Activated naive CD4-positive, alpha-beta T cell treated with anti-CD3 and anti-CD28 coated beads for 36 hours (primary cell): ENCODE measurements at places on chromosomes 7 and 10. TPM values are rescaled to one million over a fixed set of nuclear protein-coding genes. Genes with fewer than 3 reads are reported as not detected.
A peak's percentile ranks its signal among the peaks of the same experiment; 100 is the strongest.

DNA sequence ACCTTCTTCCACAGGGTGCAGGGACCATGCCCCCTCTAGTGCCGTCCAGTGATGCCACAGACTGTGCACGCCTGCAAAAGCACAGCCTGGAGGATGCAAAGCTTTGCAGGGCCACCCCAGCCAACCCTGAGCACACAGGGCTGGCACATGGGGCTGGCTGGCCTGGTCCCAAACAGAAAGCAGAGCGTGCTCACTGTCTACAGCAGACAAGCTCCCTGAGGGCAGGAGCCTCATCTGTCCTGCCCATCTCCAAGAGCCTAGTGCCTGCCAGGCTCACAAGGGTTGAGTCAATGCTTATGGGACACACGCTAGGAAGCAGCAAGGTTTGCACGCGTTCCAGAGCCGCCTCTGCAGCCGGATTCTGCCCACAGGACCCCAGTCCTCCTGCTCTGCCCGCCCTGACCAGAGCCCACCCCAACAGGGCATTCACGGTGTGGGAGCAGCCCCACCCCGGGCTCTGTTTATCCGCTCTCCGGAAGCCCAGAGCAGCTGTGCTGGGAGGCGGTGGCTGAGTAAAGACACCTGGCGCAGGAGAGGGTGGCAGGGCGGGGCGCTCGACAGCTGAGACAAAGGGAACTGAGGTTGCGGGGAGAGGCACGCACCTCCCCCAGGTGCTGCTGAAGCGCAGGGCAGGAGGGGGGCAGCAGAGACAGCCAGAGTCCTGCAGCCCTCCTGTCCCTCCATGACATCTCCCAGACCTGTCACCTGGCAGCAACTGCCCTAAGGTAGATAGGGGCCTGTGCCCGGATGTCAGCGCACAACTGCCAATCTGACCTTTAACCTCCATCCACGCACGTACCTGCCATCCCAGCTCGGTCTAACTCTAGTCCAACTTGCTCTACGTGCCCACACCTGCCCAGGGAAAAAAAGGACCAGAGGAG is 4.3 kb downstream of the KCNH2 start:
- H3K36me3 ChIP-seq, result no peaks in the 10 kb centered on the region
- peaks cover 26% of the 10 kb centered on the region for H3K4me1 ChIP-seq
- no peak overlapping the region for H3K27ac ChIP-seq
- peak overlapping the region; percentile 79 for H3K4me3 ChIP-seq

GRCh38 chr10:33052915-33053810 is 95.1 kb upstream of the ITGB1 start:
- peaks cover 6% of the 10 kb centered on the region for H3K4me1 ChIP-seq
- no peak overlapping the region for H3K27ac ChIP-seq
- no peaks in the 10 kb centered on the region for H3K36me3 ChIP-seq

GRCh38 chr7:11491811-11492210 is 340.2 kb downstream of the THSD7A start:
- H3K27ac ChIP-seq, result no peak overlapping the region
- H3K4me1 ChIP-seq, result no peaks in the 10 kb centered on the region
- H3K36me3 ChIP-seq, result no peaks in the 10 kb centered on the region
- H3K27me3 ChIP-seq, result no peaks in the 10 kb centered on the region
- no peak overlapping the region for H3K4me3 ChIP-seq

DNA sequence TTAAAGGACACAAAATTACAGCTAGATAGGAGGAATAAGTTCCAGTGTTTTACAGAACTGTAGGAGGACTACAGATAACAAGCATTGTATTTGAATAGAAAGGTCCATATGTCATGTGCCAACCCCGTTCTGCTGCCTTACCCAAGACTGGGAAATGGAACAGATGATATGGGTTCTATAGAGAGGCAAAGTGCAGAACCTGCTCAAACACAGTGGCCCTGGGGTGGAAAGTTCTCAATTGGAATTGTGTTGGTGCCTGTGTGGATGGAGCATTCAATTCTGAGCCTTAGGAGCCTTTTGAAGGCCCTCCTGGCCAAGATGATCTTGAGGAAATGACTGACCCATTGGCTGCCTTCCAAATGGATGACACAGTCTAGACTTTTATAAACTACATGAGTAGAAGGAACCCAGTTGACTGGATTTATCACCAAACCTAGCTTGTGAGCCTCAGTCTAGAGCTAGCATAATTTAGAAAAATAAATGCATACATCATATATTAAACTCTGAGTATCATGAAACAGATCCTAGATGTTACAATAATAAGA is 4.1 kb upstream of the PRSS1 start:
- H3K27ac ChIP-seq, result no peak overlapping the region
- DNase-seq, result no peak
- no peaks in the 10 kb centered on the region for H3K27me3 ChIP-seq
- H3K4me3 ChIP-seq, result no peak overlapping the region
- H3K36me3 ChIP-seq, result no peaks in the 10 kb centered on the region
- peaks cover under 1% of the 10 kb centered on the region for H3K4me1 ChIP-seq

DNA sequence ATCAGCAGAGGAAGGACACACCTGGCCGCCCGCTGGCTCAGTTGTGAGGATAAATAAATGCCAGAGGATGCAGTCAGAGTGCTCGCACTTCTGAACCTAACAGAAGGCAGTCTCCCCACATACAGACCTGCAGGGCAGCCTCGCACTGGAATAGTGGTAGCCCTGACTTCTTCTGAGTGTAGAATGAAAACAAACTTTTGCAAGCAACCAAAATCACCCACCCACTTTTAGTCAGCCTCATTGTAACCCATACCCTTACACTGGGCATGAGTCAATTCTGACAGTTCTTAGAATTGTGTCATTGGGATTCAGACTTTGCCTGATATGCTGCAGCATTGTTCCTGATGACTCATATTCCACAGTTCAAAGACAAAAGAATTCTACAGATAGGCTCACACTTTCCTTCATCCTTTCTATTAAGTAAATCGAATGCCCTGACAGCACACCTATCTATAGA is 167.0 kb upstream of the CDK1 start:
- peak; percentile 17 for DNase-seq
- no peak overlapping the region for H3K4me3 ChIP-seq
- H3K27me3 ChIP-seq, result no peaks in the 10 kb centered on the region
- no peaks in the 10 kb centered on the region for H3K36me3 ChIP-seq
- peaks cover 21% of the 10 kb centered on the region for H3K4me1 ChIP-seq
- H3K27ac ChIP-seq, result peak overlapping the region; percentile 34

DNA sequence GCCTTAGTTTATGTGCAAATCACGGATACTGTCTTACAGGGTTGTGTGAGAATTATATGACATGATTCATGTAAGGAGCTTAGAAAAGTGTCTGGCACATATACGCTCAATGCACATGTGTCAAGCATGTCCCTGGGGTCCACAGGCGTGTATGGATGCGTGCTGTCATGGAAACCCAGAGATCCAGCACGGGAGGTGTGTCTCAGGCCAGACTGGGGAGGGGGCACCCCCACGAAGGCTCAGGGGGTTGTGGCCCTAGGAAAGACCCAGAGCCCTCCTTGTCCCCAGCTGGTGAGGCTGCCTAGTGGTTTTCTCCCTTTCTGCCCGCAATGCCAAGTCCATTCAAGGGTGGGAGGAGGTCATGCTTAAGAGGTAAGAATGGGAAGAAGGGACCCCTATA is 9.1 kb downstream of the BTBD16 start:
- H3K27ac ChIP-seq, result no peak overlapping the region
- H3K4me1 ChIP-seq, result no peaks in the 10 kb centered on the region
- no peak for DNase-seq
- no peak overlapping the region for H3K4me3 ChIP-seq

DNA sequence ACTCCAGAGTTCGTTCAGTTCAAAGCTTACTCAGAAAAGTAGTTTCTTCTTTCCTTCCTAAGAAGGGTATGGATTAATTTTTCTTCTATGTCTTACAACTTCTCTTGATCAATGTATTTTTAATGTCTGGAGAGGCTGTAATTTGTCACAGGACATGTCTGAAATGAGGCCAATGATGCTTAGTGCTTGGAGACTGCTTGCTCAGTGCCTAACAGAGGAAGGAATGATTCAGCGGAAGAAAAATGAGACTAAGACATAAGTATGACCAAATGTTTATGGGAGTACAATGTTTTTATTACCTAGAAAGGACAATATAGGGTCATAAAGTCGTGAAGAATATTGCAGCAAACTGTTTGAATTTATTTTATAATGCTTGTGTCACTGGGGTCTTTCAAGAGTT is 43.3 kb downstream of the GPR37 start:
- H3K36me3 ChIP-seq, result no peaks in the 10 kb centered on the region
- no peaks in the 10 kb centered on the region for H3K4me1 ChIP-seq
- no peaks in the 10 kb centered on the region for H3K27me3 ChIP-seq
- H3K4me3 ChIP-seq, result no peak overlapping the region
- no peak for DNase-seq

GRCh38 chr7:520503-521161 is 986 bp upstream of the PDGFA start:
- peaks cover 18% of the 10 kb centered on the region for H3K4me1 ChIP-seq
- no peak overlapping the region for H3K4me3 ChIP-seq
- peaks cover 26% of the 10 kb centered on the region for H3K27me3 ChIP-seq
- H3K27ac ChIP-seq, result no peak overlapping the region
- DNase-seq, result no peak
- no peaks in the 10 kb centered on the region for H3K36me3 ChIP-seq

- peaks cover 15% of the 10 kb centered on the region for H3K4me1 ChIP-seq
- H3K27me3 ChIP-seq, result peaks cover 54% of the 10 kb centered on the region
- H3K4me3 ChIP-seq, result peak overlapping the region; percentile 73
- no peak overlapping the region for H3K27ac ChIP-seq
These were observed 464 bp downstream of the DENND2A start for GRCh38 chr7:140640060-140640637.

- H3K4me3 ChIP-seq, result no peak overlapping the region
- peaks cover 6% of the 10 kb centered on the region for H3K27me3 ChIP-seq
- H3K27ac ChIP-seq, result no peak overlapping the region
- DNase-seq, result no peak
These were observed 480.3 kb upstream of the C7orf33 start for GRCh38 chr7:148110097-148110868.

GRCh38 chr10:75029857-75030256 is 81.6 kb upstream of the SAMD8 start:
- H3K4me1 ChIP-seq, result peaks cover 18% of the 10 kb centered on the region
- no peaks in the 10 kb centered on the region for H3K27me3 ChIP-seq
- H3K36me3 ChIP-seq, result peaks cover 13% of the 10 kb centered on the region
- DNase-seq, result no peak
- no peak overlapping the region for H3K27ac ChIP-seq
- no peak overlapping the region for H3K4me3 ChIP-seq

GRCh38 chr10:77673515-77674140 is 36.0 kb upstream of the KCNMA1 start:
- H3K4me3 ChIP-seq, result no peak overlapping the region
- no peaks in the 10 kb centered on the region for H3K4me1 ChIP-seq
- no peaks in the 10 kb centered on the region for H3K36me3 ChIP-seq
- no peak for DNase-seq
- H3K27me3 ChIP-seq, result peaks cover 17% of the 10 kb centered on the region

GRCh38 chr7:151018421-151019129 is 5.7 kb downstream of the ATG9B start:
- peaks cover 46% of the 10 kb centered on the region for H3K4me1 ChIP-seq
- peak overlapping the region; percentile 72 for H3K4me3 ChIP-seq
- H3K36me3 ChIP-seq, result no peaks in the 10 kb centered on the region
- H3K27me3 ChIP-seq, result peaks cover 7% of the 10 kb centered on the region
- peak; percentile 28 for DNase-seq
- no peak overlapping the region for H3K27ac ChIP-seq

GRCh38 chr7:7017707-7018280 is 164.6 kb upstream of the C1GALT1 start:
- H3K27me3 ChIP-seq, result peaks cover 5% of the 10 kb centered on the region
- no peaks in the 10 kb centered on the region for H3K36me3 ChIP-seq
- DNase-seq, result no peak
- no peak overlapping the region for H3K4me3 ChIP-seq
- no peaks in the 10 kb centered on the region for H3K4me1 ChIP-seq

- no peak overlapping the region for H3K4me3 ChIP-seq
- H3K4me1 ChIP-seq, result peaks cover 25% of the 10 kb centered on the region
- DNase-seq, result peak; percentile 77
- peak overlapping the region; percentile 74 for H3K27ac ChIP-seq
- H3K36me3 ChIP-seq, result no peaks in the 10 kb centered on the region
These were observed 24.7 kb upstream of the MTPAP start for GRCh38 chr10:30373596-30374327.

GRCh38 chr10:129977794-129978193 is 13.7 kb upstream of the EBF3 start:
- no peak for DNase-seq
- peaks cover 1% of the 10 kb centered on the region for H3K36me3 ChIP-seq
- no peak overlapping the region for H3K27ac ChIP-seq
- H3K4me1 ChIP-seq, result peaks cover 1% of the 10 kb centered on the region
- H3K27me3 ChIP-seq, result peaks cover 61% of the 10 kb centered on the region

GRCh38 chr10:133390597-133391248 is 3.2 kb upstream of the MTG1 start:
- peaks cover 7% of the 10 kb centered on the region for H3K36me3 ChIP-seq
- no peaks in the 10 kb centered on the region for H3K27me3 ChIP-seq
- peak; percentile 32 for DNase-seq
- H3K4me3 ChIP-seq, result peak overlapping the region; percentile 63

DNA sequence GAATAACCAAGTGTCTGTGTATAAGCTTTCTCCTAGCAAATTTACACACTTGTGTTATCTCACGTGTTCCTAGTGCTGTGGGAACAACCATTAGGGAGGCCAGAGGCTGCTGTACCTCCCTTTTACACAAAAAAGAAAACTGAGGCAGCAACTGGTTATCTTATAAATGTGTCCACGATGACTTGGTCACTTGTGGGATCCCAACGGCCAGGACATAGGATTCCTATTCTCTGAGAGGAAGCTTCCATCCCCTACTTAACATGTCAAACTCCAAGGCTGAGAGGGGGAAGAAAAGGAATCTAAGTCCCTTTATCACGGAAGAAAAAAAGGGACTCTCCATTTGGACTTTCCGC is 484 bp downstream of the ZNF438 start:
- H3K4me3 ChIP-seq, result peak overlapping the region; percentile 86
- peak overlapping the region; percentile 98 for H3K27ac ChIP-seq

GRCh38 chr10:21521751-21522533 is 3.5 kb downstream of the SKIDA1 start:
- no peak overlapping the region for H3K4me3 ChIP-seq
- H3K27ac ChIP-seq, result no peak overlapping the region
- H3K4me1 ChIP-seq, result peaks cover 40% of the 10 kb centered on the region
- peaks cover 58% of the 10 kb centered on the region for H3K27me3 ChIP-seq
- no peak for DNase-seq
- peaks cover 2% of the 10 kb centered on the region for H3K36me3 ChIP-seq

GRCh38 chr10:46523119-46523961 is 33.1 kb downstream of the GPRIN2 start:
- DNase-seq, result no peak
- H3K4me3 ChIP-seq, result no peak overlapping the region
- no peak overlapping the region for H3K27ac ChIP-seq
- no peaks in the 10 kb centered on the region for H3K36me3 ChIP-seq
- H3K27me3 ChIP-seq, result no peaks in the 10 kb centered on the region

The MEOX2 gene
- total RNA-seq, result not detected

The MRLN gene
- total RNA-seq, result not detected

The MET gene
- total RNA-seq, result 0.52 TPM

The CARD11 gene
- total RNA-seq, result 105 TPM

The AGBL3 gene
- 3.6 TPM for total RNA-seq

The AMZ1 gene
- total RNA-seq, result 0.36 TPM

The INHBA gene
- not detected for total RNA-seq

The LHFPL3 gene
- total RNA-seq, result not detected

The PDZD7 gene
- total RNA-seq, result 0.37 TPM

The ZC3HAV1 gene
- total RNA-seq, result 131 TPM

The GPC2 gene
- 7.6 TPM for total RNA-seq

The ADCYAP1R1 gene
- not detected for total RNA-seq

The HOGA1 gene
- total RNA-seq, result not detected
